ENCODE measurements at places on chromosomes 1 and 21.

DNA sequence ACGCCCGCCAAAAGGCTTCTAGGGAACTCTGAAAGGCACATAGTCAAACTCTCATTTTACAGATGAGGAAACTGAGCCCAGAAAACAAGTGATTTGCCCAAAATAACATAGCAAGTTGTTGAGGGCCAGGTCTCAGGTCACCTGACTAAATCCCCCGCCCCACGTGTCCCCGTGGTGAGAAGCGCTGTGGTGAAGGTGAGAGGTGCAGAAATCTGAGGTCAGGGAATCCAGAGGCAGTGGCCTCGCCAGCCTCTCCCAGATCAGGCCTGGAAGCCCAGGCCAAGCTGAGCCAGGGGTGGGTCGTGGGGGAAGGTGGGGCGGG is 5.1 kb downstream of the HDGF start:
- no peak for DNase-seq

- DNase-seq: peak; percentile 5
These were observed 207.1 kb downstream of the NUF2 start for GRCh38 chr1:163528710-163529348.

- DNase-seq: peak; percentile 68
These were observed 47.5 kb upstream of the CRNN start for GRCh38 chr1:152461544-152461943.

DNA sequence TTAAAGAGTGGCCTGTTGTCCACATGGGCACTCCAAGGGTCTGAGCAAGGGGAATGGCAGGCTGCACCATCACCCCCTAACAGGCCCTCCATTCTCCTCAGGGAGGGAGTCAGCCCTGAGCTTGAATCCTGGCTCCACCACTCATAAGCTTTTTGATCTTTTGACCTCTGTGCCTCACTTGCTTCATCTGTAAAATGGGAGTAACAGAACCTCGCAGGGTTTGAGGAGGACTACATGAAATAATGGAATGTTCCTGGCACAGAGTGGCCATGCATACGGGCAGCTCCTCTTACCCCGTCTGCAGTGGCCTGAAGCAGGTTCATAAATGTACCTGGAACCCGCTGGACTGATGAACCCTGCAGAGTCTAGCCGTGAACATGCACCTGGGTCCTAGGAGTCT is 2.1 kb upstream of the XKR8 start:
- DNase-seq: no peak

DNA sequence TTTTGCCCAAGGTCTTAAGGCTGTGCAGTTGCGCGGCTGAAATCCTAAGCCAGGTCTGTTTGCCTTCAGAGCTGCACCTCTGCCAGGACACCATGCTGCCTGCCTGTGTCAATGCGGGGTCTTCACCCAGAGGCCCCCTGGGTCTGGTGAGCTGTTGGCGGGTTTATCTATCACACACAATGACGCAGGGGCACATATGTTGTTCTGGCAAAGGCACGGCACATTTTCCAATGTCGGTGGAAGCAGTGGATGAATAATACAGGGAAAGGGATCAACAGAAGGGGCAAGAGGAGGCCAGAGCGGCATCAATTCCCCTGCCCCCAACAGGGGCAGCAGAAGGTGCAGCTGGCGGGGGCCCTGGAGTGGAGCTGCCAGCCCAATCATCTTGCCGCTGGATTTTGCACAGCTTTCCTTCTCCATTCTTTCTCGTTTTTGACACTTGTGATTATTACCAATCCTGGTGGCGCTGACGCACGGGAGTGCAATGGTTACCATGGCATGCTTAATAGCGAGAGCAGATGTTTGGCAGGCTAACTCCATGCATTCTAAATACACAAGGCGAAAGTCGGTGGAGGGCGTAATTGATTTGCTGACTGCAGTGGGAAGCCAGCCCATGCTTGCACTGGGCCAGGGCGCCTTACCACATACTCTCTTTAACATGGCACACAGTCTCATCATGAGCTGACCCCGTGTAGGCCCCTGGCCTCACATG is 45.8 kb upstream of the CYP2J2 start:
- DNase-seq: no peak

GRCh38 chr1:65229754-65230339 is 79.5 kb upstream of the DNAJC6 start:
- no peak for DNase-seq

GRCh38 chr1:109969907-109970306 is 14.7 kb upstream of the AHCYL1 start:
- DNase-seq: no peak

DNA sequence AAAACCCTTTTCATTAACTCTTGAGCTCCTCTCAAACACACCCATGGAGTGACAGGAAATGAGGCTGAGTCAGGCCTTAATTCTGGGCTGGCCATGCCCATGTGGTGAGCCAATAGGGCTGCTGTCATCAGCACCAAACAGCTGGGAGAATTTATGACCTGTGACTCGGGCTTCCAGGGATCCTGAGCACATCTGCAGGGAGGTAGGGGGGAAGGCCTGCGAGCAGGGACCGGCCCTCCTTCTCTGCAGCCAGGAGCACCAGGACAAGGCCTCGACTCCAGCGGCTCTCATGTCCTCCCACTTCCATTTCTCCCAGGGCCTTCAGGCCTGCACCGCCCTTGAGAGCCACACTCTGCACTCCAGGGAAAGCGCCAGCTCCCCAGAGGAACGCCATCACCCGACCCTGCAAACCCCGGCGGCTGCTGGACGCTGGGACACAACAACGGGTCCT is 14.6 kb downstream of the RIPK4 start:
- DNase-seq: peak; percentile 51

- DNase-seq: no peak
These were observed 1.6 kb upstream of the HPCA start for GRCh38 chr1:32884726-32885125.

GRCh38 chr1:39098546-39099250 is 72.5 kb downstream of the NDUFS5 start:
- peak; percentile 73 for DNase-seq

- peak; percentile 56 for DNase-seq
These were observed 338.1 kb upstream of the SNX7 start for GRCh38 chr1:98323388-98323787.

DNA sequence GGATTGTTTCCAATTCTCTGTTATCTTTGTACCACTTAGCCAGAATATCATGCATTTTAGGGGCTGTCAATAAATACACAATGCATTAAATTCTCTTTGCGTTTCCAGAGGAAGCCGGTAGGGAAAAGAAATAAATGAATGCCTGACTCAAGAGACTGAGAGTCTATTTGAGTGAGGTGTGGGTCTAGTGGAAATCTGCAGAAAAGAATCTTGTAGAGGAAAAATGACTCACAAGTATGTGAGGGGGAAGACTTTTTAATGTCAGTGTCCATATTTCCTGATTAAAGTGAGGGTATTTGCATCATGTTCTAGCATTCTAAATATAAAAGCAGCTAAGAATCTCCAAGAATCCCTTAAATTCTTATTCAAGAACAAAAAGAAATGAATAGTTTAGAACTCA is 271.1 kb downstream of the PTPRC start:
- no peak for DNase-seq

GRCh38 chr1:192477630-192478029 is 97.9 kb upstream of the RGS1 start:
- DNase-seq: peak; percentile 35

DNA sequence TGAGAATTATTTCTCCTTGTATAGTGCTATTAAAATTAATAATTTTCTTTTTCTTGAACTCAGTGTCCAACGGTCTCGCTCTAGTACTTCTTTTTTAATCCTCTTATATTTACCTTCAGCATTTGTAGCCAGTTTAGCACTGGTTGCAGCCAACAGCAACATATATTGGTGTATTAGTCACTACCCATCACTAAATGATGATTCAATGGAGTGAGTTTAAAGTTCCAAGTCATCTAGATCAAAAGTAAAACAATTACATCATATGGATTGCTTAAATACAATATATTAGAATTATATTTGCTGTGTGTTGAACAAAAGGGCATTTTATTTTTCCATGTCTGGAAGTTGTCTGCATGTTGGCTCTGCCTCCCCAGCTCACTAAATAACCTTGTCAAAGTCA is 591.8 kb downstream of the ADGRL2 start:
- DNase-seq: no peak

- DNase-seq: no peak
These were observed 5.4 kb upstream of the TINAGL1 start for GRCh38 chr1:31570906-31571305.

GRCh38 chr1:178552856-178553255 is 39.9 kb downstream of the TEX35 start:
- no peak for DNase-seq

DNA sequence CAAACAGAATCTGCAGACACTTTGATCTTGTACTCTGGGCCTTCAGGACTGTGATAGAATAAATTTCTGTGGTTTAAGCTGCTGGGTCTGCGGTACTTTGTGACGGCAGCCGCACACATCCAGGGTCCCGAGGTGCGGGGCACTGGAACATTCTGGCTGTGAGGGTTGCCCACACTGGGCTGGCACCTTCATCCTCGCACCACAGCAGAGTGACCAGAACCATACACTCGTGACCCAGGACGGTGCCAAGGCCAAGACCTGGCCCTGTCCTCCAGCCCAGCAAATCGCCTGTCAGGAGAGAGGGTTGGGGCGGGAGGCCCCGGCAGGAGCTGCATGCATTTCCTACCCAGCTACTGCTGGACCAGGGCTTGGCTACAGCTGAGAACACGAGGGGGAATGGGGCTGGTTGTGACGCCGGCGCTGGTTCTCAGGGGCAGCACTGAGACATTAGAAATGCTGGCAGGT is 2.6 kb upstream of the FTCD start:
- no peak for DNase-seq

- no peak for DNase-seq
These were observed 41.8 kb upstream of the BCL10 start for GRCh38 chr1:85318217-85318616.
